ENCODE measurements at places on chromosomes 3 and 15.

DNA sequence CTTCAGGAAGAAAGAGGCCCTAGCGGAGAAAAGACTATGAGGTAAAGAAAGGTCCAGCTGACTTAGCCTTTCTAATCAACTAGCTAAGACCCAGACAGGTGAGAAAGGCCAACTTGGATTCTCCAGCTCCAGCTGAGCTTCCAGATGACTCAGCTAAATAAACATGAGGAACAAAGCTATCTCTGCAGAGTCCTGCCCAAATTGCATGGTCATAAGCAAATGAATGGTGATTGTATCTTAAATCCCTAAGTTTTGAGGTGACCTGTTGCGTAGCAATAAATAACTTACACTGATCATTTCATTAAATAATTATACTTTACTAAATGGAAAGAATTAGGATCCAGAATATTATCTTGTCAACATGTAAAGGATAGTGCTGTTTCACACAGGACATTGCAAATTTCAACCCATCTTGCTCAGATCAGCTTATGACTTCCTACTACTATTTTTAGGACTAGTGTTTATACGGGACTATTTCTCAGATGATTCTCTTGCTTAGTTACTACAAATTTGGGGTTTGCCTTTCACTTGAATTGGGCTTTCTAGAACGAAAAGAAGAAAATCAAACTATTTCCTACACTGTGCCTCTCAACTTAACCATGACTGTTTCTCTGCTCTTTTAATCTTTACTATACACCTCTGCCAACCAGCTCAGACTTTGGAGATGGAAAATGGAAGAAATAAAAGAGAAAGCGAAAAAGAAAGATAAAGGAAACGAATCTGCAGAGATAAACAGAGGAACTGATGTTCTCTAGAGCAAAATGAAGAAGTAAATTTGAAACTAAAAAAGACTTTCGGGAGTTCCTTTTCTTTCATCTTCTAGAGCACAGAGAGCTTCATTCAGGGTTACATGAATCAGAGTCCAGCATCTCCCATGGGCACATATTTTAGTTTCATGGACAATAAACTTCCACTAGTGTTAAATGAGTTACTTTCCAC lies 6.6 kb upstream of the ADGRG7 start:
- no peak for DNase-seq

DNA sequence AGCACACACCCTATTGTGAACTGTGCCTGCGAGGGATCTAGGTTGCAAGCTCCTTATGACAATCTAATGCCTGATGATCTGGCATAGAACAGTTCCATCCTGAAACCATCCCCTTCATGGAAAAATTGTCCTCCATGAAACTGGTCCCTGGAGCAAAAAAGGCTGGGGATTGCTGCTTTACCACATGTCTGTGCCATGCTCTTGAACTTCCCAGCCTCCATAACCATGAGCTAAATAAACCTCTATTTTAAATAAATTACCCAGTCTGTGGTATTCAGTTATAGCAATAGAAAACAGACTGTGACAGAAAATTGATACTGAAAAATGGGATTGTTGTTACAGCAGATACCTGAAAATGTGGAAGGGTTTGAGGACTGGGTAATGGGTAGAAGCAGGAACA lies 162.7 kb downstream of the RAB11A start:
- no peak for DNase-seq

DNA sequence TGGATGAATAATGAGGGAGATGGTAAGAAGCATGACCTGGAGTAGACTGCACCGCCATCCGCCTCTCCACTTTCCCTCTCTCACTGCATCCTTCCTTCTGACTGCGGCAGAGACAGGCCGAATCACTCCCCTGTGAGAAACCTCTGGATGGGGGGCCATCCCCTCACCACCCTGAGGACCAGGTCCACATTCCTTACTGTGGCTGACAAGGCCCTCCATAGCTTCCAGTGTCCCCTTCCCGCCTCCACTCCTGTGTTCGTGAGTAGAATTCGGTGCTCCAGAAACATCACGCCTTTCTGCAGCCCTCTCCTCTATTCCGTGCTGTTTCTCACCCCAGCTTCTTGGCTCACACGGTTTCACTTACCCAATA lies 2.8 kb downstream of the PIGZ start:
- DNase-seq, result no peak

- DNase-seq, result no peak
These were observed 497.9 kb upstream of the SGO1 start for GRCh38 chr3:20683910-20684309.

DNA sequence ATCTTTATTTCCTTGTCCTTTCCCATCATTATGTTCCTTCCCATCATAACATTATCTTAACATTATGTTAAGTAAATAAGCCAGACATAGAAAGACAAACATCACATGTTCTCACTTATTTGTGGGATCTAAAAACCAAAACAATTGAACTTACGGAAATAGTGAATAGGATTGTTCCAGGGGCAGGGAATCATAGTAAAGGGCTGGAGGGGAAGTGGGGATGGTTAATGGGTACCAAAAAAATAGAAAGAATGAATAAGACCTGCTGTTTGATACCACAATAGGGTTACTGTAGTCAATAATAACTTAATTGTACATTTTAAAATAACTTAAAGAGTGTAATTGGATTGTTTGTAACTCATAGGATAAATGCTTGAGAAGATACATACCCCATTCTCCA lies 36.7 kb upstream of the MBNL1 start:
- DNase-seq, result no peak

- no peak for DNase-seq
These were observed 51.1 kb downstream of the MAP2K5 start for GRCh38 chr15:67593562-67593961.

DNA sequence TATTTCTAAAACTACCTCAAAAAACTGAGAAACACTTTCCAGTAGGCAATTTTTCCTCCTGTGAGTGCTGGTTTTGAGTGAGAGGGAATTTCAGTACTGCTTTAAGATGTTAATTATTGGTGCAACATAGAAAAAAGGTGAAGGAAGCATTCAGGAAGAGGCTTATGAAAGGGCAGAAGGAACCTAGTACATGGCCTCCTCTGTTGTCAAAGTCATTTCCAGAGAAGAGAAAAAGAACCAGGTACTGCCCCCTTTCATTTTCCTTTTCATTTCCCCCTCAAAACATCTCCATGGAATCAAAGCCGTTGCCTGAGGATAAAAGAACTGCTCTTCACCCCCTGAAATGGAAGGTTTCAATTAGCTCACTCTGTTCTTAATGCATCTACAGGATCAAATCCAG lies 19.8 kb downstream of the RARRES1 start:
- no peak for DNase-seq

GRCh38 chr3:39814007-39814406 lies 4.6 kb downstream of the MYRIP start:
- DNase-seq, result no peak

GRCh38 chr15:40062816-40063562 lies 24.0 kb upstream of the SRP14 start:
- no peak for DNase-seq

DNA sequence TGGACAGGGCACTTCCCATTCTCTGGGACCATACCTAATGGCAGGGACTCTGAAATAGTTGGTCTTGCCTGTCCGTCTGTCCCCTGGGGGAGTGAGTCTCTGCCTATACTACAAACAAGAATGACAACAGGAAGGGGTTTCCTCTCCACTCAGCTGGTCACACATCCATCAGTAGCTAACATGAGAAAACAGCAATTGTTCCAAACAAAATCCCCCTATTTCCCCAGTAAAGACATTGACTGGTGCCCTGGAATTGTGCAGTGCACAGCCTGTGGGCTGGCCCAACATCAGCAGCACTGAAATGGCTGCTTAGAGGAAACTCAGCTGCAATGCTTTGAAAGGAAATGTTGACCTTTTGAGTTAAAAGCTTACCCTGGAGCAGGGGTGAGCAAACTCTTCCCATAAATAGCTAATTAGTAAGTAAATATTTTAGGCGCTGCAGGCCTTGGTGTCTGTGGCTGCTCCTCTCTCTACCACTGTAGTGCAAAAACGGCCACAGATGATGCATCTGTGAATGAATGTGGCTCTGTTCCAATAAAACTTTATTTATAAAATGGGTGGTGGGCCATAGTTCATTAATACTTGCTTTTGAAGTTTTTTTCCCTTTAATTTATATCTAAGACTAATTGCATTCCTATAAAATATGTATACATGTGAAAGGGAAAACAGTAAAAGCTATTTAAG lies 174.3 kb downstream of the KLF13 start:
- no peak for DNase-seq

DNA sequence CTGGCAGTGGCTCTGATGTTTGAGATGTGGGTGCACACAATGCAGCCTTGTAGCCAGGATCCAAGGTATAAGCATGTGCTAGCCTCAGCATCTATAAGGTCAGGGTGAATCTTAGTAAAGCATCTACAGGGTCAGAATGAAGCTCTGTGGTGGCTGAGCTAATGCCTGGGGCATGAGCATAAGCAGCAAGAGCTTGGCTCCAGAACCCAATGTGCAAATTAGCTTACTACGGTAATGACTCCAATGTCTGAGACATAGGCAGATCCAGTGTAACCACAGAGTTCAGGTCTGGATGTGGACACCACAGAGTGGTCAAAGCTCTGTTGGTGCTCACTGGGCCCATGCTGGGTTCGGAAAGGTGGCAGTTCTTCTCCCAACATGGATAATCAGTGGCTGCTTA lies 304.5 kb upstream of the NECTIN3 start:
- no peak for DNase-seq

- DNase-seq, result no peak
These were observed 62.5 kb downstream of the LRTM1 start for GRCh38 chr3:54865316-54865715.

GRCh38 chr3:146464783-146465182 lies 4.6 kb downstream of the PLSCR2 start:
- no peak for DNase-seq

GRCh38 chr3:100157685-100158084 lies 43.4 kb upstream of the FILIP1L start:
- no peak for DNase-seq

GRCh38 chr3:46092702-46093080 lies 65.4 kb upstream of the XCR1 start:
- no peak for DNase-seq

DNA sequence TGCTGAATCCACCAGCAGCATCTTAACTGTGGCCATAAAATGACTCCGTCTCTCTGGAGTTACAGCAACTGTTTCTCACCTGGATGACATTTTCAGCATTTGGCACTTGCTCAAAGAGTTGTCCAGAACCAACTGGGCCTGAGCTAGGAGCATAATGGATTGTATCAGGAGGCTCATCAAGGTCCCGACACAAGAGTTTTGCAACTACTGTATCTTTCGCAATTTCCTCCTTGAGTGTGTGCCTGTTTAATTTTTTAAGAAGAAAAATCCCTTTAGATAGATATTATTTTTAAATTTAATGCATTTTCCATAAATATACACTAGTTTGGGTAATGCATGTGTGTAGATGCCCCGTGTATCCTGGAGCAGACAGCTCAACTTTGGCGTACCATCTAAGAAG lies 44.3 kb upstream of the C3orf49 start:
- no peak for DNase-seq

DNA sequence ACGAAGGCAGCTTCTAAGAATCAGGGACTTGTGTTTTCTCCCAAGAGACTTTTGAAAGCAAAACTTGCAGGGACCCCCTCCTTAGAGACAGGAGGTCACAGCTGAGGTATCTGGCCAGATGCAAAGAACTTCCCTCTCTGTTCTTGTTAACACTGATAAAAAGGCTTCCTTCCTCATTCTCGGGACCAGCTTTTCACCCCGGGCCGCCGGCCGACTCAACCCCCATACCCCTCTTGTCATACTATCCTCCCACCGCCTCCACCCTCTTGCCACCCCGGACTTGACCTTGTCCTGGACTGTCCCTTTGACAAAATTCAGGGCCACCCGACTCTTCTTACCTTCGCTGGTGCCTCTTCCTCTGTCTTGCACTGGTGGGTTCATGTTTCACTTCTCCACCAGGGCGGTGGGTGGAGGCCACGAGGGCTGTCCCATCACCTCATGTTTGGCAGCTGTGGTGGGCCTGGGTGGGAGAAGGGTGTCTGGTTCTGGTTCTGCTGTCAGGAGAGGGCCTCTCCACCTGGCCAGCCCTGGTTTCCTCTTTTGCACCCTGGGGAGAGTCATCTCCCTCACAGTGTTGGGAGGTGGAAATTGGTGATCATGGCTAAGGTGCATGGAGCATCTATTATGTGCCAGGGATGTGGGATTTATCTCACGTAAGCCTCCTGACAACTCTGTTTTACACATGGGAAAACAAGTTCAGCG lies 32.5 kb downstream of the BHLHE40 start:
- DNase-seq, result no peak

GRCh38 chr15:93072011-93072410 lies 17.0 kb downstream of the RGMA start:
- DNase-seq, result no peak

DNA sequence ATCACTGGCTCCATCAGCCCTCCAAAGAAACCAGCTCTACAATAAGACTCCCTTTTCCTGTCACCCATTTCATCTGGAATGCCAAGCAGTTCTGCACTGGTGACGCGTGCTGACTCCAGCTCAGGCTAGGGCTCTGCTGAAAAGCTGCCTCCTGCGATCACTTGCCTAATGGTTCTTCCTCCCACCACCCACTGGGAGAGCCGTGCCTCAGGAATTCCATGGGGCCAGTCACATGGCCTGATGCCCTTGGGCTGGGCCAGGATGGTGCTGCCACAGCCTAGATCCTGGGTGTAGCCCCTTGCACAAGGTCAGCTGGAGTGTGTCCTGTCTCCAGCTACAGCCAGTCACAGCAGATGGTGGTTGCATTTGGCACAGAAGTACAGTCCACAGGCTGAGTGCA lies 98.9 kb downstream of the DNAJB8 start:
- DNase-seq, result no peak

DNA sequence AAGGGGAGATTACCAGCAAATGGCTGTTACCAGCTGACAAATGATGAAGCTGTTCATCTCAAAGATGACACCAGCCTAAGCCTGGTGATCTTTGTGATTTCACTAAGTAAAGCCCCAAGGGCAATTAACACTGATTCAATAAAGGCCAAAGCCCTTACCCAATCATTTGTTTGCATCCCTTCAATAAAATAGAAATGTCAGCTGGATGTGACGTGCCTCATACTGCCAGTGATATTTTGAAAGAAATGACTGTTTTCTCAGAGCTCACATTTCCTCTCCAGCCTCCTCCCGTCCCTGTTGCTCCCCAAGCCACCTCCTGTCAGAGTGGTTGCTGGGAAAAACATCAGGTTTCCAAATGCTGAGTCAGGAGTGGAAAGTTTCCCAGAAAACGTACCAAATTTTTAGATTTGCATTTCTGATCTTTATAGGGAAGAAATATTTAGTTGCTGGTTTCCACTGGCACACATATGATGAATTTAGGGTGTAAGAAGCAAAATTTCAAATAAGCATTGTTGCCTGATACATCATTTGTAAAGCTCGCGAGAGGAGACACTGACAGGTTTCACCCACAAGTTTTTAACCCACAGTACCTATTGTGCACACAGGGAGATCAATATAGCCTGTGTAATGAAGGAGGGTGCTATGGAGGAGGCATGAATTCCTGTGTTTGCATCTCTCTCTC lies 21.0 kb downstream of the C2CD4A start:
- DNase-seq, result no peak

DNA sequence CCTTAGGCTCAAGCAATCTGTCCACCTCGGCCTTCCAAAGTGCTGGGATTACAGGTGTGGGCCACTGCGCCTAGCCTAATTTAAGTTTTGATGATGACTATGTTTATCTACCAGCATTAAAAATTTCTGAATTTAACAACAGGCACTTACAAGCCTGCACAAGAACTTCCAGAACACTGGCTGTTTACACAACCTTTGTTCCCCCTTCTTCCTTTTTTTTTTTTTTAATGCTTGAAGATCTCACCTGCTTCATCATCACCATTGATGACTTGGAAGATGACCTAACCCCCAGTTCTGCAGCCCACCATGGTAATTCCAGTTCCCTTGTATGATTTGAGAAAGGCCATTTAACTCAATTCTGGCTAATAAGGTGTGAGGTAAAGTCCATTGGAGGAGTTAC lies 70.4 kb downstream of the GJD2 start:
- DNase-seq, result no peak

GRCh38 chr15:77975332-77976094 lies 102.0 kb downstream of the TBC1D2B start:
- peak; percentile 60 for DNase-seq

Measured in NCI-H1694 treated with DMSO at 0.1 percent for 48 hours (cell line).